GM12891 (cell line): ENCODE measurements at places on chromosomes 4 and X.

- DNase-seq = no peak
Observed at GRCh38 chrX:119698845-119699244, 5.9 kb upstream of the SEPTIN6 start.

- DNase-seq = no peak
Observed at GRCh38 chr4:36712013-36712412, 430.6 kb downstream of the DTHD1 start.

DNA sequence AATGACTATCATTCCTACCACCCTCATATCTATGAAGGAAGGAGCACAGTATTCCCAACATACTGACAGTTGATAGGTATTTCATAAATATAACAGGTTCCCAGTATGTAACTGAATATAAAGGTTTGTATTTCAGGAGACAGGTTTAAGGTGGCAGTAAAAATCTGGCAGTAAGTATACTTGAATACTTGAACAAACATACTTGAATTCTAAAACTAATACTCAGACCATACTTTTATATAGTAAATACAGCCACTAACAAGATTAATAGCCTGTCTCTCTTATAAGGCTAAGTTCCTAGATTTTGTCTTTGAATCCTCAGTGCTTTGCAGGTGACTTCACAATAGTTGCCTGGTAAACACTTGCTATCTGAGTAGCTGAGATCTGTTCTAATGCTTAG lies 37.8 kb downstream of the GABRA4 start:
- DNase-seq = no peak

DNA sequence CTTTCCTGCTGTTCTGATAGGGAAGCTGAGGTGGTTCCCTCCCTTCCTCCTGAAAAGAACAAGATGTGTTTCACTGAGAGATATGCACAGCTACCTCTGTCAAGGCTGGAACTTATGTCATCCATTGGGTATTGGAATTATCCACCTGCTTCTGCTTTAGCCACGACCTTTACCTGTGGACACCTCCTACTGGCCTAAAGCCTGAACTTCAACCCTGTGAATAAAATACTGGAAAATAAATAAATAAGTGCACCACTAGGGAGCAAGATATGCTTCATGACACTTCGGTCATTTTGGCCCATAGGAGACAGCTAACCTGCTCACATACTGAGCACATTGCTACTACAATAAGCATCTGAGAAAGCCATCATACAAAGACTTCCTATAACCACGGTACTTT lies 419.9 kb upstream of the NWD2 start:
- DNase-seq = no peak

GRCh38 chrX:96578781-96579180 lies 105.9 kb upstream of the DIAPH2 start:
- no peak for DNase-seq

GRCh38 chr4:1407657-1408333 lies 1.6 kb upstream of the NKX1-1 start:
- DNase-seq = no peak

- DNase-seq = no peak
Observed at GRCh38 chrX:103571726-103572125, 13.6 kb upstream of the TCEAL4 start.

DNA sequence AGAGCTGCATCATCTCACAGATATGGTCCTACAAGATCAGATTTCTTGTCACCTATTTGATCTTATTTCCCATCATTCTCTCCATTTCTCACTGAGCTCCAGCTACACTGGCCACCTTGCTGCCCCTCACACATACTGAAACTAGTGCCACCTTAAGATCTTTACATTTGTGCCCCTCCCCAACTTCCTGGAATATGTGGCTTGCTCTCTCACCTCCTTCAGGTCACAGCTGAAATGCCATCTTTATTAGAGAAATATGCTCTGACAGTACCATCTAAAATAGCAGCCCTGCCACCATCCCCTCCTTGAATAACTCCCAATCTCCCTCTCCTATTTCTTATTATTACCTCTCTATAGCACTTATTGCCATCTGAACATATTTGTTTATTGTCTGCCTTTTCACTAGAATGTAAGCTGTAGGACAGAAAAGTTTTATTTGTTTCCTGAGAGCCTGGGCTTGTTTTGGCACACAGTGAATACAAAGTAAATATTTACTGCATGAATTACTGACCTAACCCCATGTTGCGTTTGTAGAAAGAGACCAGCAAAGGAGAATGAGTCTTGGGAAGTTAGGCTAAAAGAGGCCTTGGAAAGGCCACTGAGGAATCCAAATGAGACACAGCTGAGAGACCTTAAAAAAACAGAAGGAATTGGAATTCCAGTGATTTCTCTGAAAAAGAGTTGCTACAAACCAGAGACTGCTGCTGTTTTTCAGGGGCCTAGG lies 22.7 kb downstream of the DYNLT3 start:
- no peak for DNase-seq

DNA sequence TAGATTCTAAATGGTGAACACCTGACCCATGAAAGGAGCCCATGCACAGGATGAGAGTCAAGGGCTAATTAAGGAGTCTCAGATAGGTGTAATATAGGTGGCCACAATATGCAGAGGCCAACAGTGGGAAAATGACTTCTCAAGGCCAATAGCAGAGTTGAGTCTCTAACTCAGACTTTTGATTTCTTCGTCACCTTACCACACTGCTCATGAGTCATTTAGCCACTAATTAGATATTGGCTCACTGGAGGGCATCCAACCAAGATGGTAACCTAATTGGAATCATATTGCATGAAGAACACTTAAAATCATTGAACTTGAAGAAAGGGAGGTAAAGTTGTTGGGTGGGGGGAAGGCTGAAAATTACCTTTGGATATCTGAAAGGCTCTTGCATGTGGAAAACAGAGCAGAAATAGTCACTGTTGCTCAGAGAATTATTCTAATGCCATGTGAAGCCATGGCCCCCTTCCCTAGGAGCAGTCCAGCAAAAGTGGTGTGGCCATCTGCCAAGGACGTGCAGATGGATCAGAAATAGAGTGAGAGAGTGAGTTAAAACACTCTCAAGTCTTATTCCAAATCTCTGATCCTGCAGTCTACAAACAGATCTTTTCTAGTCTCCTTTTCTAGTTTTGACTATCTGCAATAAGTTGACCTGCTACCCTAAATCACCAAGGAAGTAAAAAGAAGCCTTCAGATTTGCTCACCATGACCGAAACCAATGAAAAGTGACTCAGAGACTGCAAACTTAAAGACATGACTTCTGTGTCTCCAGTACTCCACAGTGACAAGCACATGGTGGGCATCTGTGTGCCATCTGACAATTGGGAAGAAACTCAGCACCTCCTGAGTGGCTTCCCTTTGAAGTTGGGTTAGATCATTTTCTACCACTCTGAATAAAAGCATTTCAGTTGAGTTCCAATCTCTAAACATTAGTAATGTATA lies 93.9 kb upstream of the C1QTNF7 start:
- DNase-seq = no peak

GRCh38 chrX:44462850-44463249 lies 79.8 kb downstream of the FUNDC1 start:
- DNase-seq = no peak

- no peak for DNase-seq
Observed at GRCh38 chr4:85393201-85393600, 81.7 kb upstream of the ARHGAP24 start.

DNA sequence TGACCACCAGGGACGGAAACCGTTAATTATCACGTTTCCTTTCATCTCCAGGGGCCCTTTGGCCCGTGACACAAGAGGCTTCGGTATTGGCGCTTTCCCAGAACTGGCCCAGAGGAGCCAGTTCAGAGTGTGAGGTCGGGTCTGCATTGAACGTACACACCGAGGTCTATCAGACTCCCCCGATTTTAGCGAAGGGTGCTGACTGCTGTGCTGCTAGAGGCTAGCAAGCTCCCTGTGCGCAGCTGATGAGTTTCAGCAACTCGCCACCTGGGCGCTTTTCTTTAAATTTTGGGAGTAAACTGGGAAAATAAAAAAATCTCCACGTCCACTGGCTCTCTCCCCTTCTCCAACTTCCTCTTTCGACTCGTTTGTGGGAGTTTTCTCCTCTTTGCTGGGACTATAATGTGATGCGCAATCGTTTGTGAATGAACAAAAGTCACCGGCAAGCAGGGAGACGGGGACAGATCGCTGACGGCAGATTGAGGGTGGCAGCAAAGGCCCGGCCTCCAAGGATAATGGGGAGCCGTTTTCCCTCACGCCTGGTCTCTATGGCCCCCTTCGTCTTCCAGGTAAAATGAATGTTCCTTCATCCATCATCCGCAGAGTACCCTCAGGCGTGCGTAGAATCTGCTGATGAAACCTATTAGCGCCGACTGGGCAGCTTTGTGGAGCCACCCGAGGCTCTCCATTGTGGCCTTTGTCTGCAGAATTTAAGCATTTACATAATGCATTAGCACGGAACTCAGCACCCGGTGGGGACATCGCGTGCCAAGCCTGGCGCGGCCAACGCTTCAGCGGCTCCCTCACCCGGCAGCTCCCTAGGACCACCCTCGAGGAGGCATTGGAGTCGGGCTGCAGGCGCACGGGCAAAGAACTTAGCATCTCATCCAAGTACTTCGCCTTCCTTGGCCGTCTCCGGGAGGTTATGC lies 1.6 kb upstream of the LRAT start:
- peak; percentile 14 for DNase-seq

GRCh38 chr4:55445921-55446577 lies 50.3 kb downstream of the TMEM165 start:
- DNase-seq = no peak

DNA sequence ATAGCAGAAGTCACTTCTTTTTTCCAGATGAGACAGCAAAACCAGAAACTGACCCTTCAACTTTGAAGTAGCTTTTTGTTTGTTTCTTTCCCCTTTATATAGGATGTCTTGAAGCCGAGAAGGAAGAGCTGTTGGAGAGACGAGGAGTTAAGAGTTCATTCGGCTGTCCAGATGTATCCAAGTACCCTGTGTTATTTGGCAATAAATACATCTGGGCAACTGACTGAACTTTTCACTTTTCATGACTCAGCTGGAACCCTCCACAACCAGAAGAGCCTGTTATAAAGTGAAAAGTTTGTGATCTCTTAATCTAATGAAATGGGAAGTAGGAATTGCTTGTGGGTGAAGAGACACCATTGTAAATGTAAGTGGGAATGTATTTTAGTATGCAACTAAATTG lies 131.2 kb downstream of the HTR2C start:
- no peak for DNase-seq

DNA sequence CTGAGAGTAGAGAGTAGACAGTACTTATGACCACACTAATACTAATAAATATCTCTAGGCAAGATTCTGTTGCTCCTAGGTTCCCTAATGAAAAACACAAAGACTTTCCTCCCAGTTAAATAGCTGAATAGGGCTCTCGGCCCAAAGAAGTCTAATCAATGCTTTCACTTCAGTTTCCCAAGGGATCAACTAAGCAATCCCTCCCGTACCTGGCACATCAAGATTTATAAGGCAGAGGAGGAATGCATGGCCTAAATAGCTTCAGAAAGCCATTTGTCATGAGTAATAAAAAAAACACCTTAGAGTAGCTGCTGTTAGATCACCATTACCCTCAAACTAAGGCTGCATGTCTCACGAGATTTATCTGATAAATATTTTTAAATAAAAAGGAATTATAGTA lies 56.8 kb upstream of the EXOC1L start:
- DNase-seq = no peak

- DNase-seq = no peak
Observed at GRCh38 chrX:16869393-16870094, 618 bp downstream of the RBBP7 start.

GRCh38 chr4:168880072-168880675 lies 129.9 kb downstream of the CBR4 start:
- DNase-seq = no peak

DNA sequence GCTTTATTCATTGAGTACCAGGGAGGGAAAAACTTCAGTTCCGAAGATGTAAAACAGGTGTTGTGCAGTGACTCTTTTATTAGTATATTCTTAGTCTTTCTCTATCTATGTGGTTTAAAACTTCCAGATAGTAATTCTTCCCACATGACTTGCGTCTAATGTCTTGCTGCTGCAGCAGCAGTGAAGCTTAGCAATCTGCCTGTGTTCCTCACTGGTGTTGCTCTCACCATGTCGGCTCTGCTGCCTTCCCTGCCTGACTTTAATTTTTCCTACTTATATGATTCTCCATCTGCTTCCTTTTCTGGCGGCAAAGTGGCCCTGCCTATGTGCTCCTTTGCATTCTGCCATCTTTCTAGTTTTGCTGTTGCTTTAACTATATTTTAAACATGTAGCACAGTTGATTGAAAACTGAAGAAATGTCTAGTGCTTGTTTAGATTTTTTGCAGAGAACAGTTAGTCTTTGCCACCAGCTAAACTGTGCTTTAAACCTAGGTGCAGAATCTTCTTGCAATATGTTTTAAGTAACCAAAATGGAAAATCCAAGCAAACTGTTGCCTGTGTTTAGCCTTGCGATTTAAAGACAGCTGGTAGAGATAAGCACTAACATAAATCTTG lies 1934.2 kb upstream of the IGFBP7 start:
- DNase-seq = no peak

GRCh38 chrX:72340041-72340440 lies 34.3 kb upstream of the CITED1 start:
- DNase-seq = no peak

DNA sequence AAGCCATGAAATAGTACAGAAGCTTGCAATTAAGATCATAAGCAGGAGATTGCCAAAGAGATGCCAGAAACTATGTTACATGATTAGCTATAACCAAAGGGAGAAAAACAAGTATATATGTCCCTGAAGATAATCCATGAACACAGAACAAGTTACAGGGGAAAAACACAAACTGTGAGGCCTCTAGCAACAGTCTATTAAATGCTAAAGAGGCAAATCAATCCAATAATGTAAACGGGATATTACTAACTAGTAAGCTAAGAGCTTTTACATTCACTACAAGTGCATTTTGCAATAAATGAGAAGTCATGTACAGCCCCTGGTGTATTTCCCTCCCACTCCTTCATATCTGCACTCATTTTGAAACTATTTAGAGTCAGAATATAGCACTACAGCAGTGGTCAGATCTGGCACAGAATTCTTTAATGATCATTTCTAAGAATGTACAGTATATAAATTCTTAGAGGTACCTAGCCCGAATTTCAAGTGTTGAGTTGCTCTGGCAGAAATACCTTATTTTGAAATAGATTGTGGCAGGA lies 449.8 kb upstream of the SMIM31 start:
- DNase-seq = no peak

- no peak for DNase-seq
Observed at GRCh38 chr4:176034499-176034898, 31.1 kb upstream of the WDR17 start.

DNA sequence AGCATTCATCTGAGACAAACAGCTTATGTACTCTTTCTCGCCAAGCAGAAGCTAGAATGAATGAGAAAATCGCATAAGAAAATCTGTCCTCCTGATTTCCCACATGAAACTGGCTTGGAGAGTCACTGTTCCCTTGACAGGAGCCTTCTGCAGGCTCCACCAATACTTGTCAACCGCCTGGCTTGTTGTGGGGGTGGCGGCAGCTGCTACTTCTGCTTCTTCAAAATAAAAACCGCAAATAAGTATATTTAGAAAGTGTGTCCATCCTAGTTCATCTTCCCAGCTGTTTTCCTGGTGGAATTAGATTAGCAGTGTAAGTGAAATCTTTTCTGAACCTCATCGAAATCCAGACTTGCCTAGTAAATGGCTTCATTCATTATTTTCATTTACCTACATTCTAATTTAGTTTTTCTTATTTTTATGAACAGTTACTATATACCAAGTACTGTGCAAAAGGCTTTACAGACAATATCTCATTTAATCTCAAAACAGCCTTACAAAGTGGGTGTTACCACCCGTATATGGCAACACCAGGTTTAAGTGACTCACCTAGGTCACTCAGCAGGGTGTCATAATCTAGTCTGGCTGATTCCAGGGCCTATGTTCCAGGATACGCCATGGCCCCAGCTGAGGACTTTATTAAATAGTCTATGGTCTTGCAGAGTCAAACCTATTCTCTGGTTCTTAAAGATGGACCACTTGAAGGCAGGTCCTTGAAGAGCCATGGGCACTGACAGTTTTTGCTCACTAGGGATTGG lies 104.6 kb upstream of the IGFBP7 start:
- DNase-seq = no peak
